Stimulated activated memory B cell treated with anti-CD40 and anti-IgM and Interleukin-4, amounts not matched to agents 10 μg/mL and 1 μg/mL and 100 μg/mL, for 72 hours (primary cell): ENCODE measurements at places on chromosomes 12 and 14.

DNA sequence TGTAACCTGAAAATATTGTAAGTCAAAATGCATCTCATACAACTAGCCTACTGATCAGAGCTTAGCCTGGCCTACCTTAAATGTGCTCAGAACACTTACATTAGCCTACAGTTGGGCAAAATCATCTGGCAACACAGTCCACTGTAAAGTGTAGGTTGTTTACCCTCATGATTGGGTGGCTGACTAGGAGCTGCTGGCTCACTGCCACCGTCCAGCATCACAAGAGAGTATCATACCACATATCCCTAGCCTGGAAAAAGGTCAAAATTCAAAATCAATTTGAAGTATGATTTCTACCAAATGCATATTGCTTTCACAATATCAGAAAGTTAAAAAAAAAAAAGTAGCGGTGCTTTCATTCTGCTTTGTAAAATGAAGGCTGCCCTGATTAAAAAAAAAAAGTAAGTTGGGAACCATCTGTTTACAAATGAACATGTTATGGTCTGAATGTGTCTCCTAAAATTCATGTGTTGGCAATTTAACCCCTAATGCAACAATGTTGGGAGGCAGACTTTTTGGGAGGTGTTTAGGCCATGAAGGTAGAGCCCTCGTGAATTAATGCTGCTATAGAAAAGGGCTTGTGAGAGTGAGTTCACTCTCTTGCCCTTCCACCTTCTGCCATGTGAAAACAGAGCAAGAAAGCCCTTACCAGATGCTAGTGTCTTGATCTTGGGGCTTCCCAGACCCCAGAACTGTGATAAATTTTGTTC is 211.8 kb downstream of the PPM1H start:
- no peak for ATAC-seq

GRCh38 chr14:75747899-75748298 is 86.9 kb downstream of the TTLL5 start:
- ATAC-seq: no peak

DNA sequence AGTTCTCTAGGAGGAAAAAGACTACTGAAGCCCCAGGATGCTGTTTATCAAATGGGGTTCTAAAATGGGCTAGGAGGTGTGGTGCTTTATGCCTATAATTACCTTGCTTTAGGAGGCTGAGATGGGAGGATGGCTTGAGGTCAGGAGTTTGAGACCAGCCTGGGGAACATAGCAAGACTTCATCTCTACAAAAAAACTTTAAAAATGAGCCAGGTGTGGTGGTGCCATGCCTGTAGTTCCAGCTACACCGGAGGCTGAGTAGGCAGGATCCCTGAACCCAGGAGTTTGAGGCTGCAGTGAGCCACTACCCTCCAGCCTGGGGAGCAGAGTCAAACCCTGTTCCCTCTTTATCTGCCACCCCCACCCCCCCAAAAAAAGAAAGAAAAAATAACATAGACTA is 23.3 kb upstream of the SLC2A3 start:
- no peak for ATAC-seq

GRCh38 chr14:23101986-23102625 is 2.7 kb downstream of the CIROP start:
- no peak for ATAC-seq

- ATAC-seq: no peak
These were observed 3.5 kb downstream of the FBXO34 start for GRCh38 chr14:55274751-55275150.

DNA sequence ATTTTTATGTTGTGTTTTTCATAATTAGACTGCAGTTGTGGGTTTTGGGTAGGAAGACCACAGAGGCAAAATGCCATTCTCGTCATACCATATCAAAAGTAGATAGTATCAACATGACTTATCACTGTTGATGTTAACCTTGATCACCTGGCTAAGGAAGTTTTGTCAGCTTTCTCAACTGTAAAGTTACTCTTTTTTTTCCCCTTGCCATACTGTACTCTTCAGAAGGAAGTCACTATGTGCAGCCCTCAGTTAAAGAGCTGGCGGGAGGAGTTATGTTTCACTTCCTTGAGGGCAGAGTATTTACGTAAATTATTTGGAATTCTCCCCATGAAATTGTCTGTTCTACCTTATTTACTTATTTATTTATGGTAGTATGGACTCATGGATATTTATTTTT is 78.7 kb downstream of the PRORP start:
- ATAC-seq: no peak

- no peak for ATAC-seq
These were observed 66.1 kb downstream of the PDZRN4 start for GRCh38 chr12:41254004-41254914.

DNA sequence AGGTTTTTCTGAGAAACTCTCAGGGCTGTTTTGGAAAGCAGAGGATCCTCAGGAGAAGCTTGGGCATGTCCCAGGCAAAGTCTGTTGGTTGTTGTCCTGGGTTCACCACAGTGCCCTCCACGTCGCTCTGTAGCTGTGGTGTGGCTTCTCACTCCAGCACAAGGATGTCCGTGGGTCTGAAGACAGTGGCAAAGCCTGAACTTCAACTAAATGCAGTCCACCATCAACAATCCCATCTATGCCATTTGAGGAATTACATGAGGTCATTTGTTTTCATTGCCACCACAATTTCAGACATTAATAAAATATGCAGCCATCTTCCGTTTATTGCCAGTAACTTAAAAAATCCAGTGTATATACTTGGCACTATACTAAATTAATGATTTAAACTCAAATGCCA is 272.1 kb downstream of the LRIG3 start:
- no peak for ATAC-seq

- ATAC-seq: no peak
These were observed 26.8 kb downstream of the DGLUCY start for GRCh38 chr14:91140672-91141071.

DNA sequence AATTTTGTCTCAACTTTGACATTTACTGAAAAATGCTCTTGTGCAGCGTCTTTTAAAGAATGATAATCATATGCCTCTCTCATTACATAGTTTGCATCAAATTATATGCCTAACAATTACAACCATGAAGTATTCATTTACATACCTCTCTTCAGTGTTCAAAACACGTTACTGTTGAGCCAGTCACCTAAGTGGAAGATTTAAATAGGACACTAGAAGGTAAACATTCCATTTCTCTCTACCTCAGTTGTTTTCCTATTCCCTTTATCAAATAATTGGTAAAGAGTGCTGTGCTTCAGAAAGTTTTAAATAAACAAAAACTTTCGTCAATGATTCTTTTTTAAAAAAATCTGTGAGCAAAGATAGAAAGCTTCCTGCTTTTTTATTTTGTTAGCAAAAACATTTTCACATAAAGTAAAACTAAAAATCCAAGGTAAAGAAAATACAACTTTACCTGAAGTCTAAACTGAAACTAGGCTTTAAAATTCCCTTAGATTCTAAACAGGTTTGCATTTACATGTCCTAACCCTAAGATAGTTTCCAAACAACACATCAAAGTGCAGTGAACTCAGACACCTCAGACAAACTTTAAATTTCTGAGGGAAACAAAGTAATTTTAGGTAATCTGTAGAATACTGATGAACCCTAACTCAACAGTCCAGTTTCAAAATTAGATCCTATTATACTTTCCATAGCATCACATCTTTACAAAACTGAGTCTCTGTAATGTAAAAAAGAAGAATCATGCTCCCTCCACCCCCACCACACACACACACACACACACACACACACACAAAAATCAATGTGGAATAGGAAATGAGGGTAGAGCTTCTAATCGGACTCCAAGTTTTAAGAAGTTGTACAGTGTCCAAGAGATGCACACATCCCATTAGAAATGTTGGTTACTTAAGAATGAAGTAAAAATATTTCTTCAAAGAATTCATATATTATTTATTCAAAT is 46.2 kb downstream of the PAWR start:
- no peak for ATAC-seq

GRCh38 chr12:111927346-111927745 is 85.3 kb downstream of the MAPKAPK5 start:
- ATAC-seq: no peak

DNA sequence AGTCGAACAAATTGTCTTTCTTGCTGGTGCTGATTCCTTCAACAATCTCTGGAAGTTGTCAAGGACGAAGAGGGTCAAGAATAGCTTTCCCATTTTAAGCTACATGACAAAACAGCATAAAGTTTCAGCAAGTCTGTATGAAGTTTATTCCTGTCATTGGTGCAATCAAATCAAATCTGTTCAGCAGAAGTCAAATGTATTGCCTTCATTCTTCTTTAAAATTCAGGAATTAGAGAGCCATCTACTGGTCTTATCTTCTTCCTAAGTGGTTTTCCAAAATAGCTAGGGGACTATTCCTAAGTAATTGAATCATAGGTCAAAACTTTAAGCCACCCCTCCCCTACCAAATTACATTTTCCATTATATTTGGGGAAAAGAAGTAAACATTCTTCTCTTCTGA is 990.2 kb downstream of the GALC start:
- no peak for ATAC-seq

- no peak for ATAC-seq
These were observed 25.9 kb downstream of the SUDS3 start for GRCh38 chr12:118402251-118402650.

DNA sequence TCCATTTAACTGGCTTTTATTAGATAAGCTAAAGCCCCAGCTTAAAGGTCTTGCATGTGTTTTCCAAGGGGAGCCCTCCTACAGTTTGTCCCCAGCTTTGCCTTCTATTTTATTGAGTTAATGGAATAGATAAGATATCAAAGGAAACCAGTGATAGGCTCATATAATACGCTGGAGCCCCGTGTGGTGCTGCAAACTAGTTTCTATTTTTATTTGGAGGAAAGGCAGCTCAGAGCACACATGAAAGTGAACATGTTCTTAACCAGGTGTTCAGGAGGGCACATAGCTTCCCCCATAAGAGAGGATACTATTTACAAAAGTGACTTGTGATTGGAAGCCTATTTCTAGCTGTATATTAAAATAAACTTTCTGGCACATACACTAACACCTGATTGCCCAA is 251.7 kb downstream of the PDZRN4 start:
- ATAC-seq: no peak

DNA sequence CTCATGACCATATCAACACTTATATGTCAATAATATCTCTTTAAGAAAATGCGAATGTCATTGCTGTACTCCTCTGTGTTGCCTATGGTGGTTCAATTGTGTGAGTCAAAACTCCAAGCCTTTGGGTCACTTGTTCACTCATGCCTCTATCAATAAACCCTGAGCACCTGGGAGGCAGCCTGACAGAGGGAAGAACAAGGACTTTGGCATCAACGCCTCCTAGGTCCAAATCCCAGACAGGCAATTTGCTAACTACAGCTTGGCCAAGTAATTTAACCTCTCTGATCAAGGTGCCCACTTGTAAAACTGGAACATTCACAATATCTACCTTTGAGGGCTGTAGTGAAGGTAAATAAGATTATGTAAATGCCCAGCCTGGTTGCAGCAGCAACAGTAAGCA is 137.8 kb downstream of the SAMD4A start:
- ATAC-seq: no peak
